ENCODE measurements at places on chromosomes 13 and 19.

GRCh38 chr13:67792151-67792676, 562.1 kb upstream of the PCDH9 start:
- no peaks in the 10 kb centered on the region for H3K4me1 ChIP-seq
- H3K27ac ChIP-seq = no peak overlapping the region
- H3K27me3 ChIP-seq = no peaks in the 10 kb centered on the region
- DNase-seq = no peak
- no peaks in the 10 kb centered on the region for H3K36me3 ChIP-seq

DNA sequence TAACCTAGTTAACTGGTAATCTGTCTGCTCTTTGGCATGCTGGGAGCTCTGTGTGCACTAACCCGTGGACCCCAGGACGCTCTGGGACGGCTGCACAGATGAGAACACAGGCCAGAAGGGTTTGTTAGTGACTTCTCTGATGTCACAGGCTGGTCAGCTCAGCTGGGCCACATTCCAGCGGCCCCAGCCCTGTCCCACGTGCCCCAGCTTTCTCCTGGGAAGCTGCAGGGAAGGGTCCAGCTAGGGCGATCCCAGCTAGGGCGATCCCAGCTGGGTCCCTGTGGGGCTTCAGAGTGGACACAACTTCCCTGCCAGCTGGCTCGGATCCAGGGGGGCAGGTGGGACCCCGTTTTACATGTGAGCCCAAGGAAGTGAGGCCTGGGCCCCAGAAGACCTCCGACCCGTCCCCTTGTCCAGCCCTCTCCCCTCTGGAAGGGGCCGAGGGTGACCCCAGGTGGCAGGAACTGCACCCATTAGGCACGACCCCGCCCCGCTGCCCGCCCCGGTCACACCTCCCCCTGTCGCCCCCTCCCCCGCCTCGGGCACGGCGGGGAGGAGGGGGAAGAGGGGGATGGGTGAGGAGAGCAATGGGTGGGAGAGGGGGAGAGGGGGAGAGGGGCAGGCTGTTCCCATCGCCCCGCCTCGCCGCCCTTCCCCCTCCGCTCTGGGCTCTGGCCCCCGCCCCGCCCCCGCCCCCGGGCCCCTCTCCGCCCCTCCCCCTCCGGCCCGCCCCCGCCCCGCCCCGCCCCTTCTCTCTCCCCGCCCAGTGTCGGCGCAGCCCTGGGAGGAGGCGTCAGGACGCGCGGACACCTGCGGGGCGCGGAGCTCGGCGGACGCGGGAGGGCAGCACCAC, 75.2 kb upstream of the MCF2L start:
- H3K4me3 ChIP-seq = no peak overlapping the region
- H3K4me1 ChIP-seq = no peaks in the 10 kb centered on the region
- no peak for DNase-seq
- no peak overlapping the region for H3K27ac ChIP-seq

DNA sequence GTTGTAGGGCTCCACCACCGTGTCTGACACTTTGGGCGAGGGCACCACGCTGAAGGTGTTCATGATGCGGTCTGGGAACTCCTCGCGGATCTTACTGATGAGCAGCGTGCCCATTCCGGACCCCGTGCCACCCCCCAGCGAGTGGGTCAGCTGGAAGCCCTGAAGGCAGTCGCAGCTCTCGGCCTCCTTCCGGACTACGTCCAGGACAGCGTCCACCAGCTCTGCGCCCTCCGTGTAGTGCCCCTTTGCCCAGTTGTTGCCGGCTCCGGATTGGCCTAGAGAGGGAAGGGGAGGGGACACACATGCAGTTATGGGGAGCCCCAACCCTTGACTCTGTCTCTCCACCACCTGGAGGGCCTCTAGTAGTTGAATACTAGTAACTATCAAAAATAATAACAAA, 6.2 kb downstream of the TUBB4A start:
- H3K27ac ChIP-seq = no peak overlapping the region
- H3K27me3 ChIP-seq = peaks cover 4% of the 10 kb centered on the region
- no peak overlapping the region for H3K4me3 ChIP-seq

DNA sequence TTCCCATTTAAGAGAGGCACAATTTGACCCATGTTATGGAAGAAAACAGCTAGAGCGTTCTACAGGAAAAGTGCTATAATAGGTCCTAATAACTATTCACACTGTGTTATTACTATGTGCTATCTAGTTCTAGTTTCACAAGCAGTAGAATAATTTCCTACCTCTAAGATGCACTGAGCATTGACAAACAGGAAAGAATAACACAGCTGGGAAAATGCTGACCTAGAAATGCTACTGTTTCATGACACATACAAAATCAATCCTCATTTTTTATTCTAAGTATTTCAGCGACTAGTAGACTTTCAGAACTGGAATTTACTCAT, 259.5 kb downstream of the ITGBL1 start:
- no peak for DNase-seq
- peaks cover under 1% of the 10 kb centered on the region for H3K4me1 ChIP-seq
- no peak overlapping the region for H3K27ac ChIP-seq

GRCh38 chr13:44368062-44368591, 5.5 kb upstream of the SERP2 start:
- no peaks in the 10 kb centered on the region for H3K27me3 ChIP-seq
- no peaks in the 10 kb centered on the region for H3K36me3 ChIP-seq
- peaks cover 52% of the 10 kb centered on the region for H3K4me1 ChIP-seq
- peak overlapping the region; percentile 30 for H3K27ac ChIP-seq
- H3K4me3 ChIP-seq = no peak overlapping the region
- no peak for DNase-seq

Measured in SJSA1 (cell line).